ENCODE measurements at places on chromosomes 1 and 21.

DNA sequence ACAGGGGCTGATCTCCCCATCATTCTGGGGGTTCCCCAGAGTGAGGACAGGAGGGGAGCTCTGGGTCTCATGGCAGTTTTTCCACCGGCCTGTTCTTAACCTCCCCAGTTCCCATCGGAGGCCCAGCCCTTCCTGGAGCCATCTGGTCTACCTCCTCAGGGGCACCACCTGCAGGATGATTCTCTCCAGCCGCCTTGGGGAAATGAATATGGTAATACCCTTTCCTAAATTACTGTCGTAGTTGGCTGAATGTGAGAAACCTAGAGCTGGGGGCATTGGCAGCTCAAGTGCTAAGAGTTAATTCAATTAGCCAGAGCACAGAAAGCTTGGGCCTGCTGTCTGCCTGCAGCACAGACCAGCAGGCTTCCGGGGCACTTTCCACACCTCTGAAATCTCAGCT, 64.9 kb downstream of the TAS1R2 start:
- H3K4me3 ChIP-seq = no peak overlapping the region
- H3K27me3 ChIP-seq = peaks cover 28% of the 10 kb centered on the region
- no peaks in the 10 kb centered on the region for H3K4me1 ChIP-seq
- H3K36me3 ChIP-seq = no peaks in the 10 kb centered on the region

DNA sequence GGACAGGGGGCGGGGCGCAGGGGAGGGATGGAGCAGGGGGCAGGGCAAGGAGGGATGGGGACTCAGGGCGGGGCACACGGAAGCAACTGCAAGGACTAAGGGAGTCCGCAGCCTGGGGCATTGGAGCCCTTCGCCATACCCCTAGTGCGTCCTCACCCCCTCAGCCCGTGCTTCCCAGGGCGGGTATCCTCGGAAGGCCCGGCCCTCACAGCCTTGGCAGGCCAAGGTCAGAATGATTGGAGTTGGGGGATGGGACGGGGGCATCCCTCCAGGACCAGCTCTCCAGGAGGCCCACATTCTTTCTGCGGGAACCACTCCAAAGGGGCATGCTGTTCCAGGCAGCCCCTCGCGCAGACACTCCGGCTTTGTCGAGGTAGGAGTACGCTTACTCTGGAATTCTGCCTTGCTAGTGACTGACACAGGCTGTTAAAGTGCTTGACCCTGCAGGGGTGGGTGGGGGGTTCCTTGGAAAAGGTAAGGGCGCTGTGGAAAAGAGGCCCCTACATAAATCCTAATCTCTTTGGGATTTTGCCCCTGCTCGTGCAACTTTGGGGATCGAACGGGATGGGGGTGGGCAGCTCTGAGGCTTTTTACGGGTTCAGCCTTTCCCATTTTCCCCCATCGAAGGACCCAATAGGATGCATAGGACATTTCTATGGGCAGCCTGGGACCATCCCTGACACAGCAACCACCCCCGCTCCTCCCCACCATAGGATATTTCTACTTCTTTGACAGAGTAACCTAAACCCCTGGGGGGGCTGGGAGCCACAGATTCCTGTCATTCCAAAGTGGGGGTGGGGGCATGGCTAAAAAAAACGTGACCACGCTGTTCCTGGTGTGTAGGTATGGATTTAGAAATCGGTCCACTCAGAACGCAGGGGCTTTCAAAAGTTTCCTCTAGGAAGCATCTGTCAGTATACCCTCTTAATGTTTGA, 738 bp upstream of the TRIM11 start:
- H3K36me3 ChIP-seq = peaks cover 30% of the 10 kb centered on the region
- H3K27ac ChIP-seq = peak overlapping the region; percentile 65

- no peaks in the 10 kb centered on the region for H3K27me3 ChIP-seq
- H3K4me1 ChIP-seq = no peaks in the 10 kb centered on the region
- no peaks in the 10 kb centered on the region for H3K36me3 ChIP-seq
- DNase-seq = no peak
- no peak overlapping the region for H3K27ac ChIP-seq
Measured at GRCh38 chr1:1124508-1124785, 8.6 kb upstream of the C1orf159 start.

- peaks cover 5% of the 10 kb centered on the region for H3K27me3 ChIP-seq
- H3K27ac ChIP-seq = no peak overlapping the region
- DNase-seq = no peak
- H3K4me3 ChIP-seq = no peak overlapping the region
- H3K4me1 ChIP-seq = peaks cover 8% of the 10 kb centered on the region
- no peaks in the 10 kb centered on the region for H3K36me3 ChIP-seq
Measured at GRCh38 chr1:51952638-51953037, 37.9 kb downstream of the RAB3B start.

- no peak overlapping the region for H3K4me3 ChIP-seq
- no peak overlapping the region for H3K27ac ChIP-seq
- DNase-seq = no peak
- H3K27me3 ChIP-seq = no peaks in the 10 kb centered on the region
- H3K4me1 ChIP-seq = no peaks in the 10 kb centered on the region
Measured at GRCh38 chr1:162548170-162548569, 13.4 kb upstream of the UAP1 start.

DNA sequence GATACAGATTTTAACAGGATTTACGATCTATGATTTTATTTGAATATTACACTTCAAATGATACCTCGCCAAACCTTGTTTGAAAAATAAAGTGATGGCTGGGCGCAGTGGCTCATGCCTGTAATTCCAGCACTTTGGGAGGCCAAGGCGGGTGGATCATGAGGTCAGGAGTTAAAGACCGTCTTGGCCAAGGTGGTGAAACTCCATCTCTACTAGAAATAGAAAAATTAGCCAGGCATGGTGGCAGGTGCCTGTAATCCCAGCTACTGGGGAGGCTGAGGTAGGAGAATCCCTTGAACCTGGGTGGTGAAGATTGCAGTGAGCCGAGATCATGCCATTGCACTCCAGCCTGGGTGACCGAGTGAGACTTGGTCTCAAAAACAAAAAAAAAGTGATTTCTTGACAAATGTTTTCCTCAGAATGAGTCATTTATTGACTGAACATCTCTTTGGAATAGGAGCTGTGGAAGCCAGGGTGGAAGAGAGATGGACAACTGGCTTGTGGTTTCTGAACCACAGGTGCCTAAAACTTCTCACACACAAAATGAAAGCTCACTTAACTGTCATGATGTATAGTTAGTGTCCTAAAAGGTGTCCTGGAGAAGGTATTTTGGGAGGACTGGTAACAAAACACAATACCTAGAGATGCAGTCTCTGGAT, 11.9 kb downstream of the PKNOX1 start:
- no peak for DNase-seq
- H3K4me3 ChIP-seq = no peak overlapping the region
- H3K36me3 ChIP-seq = peaks cover 2% of the 10 kb centered on the region
- no peaks in the 10 kb centered on the region for H3K27me3 ChIP-seq
- no peak overlapping the region for H3K27ac ChIP-seq

DNA sequence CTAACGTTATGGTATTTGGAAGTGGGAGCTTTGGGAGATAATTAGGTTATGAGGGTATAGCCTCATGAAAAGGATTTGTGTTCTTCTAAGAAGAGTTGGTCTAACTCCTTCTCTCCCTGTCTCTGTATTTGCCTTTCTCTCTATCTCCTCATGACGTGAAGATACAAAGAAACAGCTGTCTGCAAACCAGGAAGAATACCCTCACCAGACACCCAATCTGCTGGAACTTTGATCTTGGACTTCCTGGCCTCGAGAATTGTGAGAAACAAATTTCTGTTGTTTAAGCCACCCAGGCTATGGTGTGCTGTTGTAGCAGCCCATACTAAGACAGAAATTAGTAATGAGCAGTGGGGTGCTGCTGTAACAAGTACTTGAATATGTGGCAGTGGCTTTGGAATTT, 16.1 kb downstream of the C1orf141 start:
- peaks cover 6% of the 10 kb centered on the region for H3K4me1 ChIP-seq
- peaks cover 2% of the 10 kb centered on the region for H3K36me3 ChIP-seq
- no peak overlapping the region for H3K27ac ChIP-seq
- no peaks in the 10 kb centered on the region for H3K27me3 ChIP-seq

GRCh38 chr21:28719723-28720122, 273.0 kb downstream of the LTN1 start:
- H3K4me1 ChIP-seq = no peaks in the 10 kb centered on the region
- DNase-seq = no peak
- H3K36me3 ChIP-seq = no peaks in the 10 kb centered on the region
- H3K27me3 ChIP-seq = no peaks in the 10 kb centered on the region

All from activated CD4-positive, alpha-beta T cell treated with anti-CD3 and anti-CD28 coated beads for 36 hours (primary cell).